AML-193 (cell line): ENCODE measurements at places on chromosomes 1 and 21.

DNA sequence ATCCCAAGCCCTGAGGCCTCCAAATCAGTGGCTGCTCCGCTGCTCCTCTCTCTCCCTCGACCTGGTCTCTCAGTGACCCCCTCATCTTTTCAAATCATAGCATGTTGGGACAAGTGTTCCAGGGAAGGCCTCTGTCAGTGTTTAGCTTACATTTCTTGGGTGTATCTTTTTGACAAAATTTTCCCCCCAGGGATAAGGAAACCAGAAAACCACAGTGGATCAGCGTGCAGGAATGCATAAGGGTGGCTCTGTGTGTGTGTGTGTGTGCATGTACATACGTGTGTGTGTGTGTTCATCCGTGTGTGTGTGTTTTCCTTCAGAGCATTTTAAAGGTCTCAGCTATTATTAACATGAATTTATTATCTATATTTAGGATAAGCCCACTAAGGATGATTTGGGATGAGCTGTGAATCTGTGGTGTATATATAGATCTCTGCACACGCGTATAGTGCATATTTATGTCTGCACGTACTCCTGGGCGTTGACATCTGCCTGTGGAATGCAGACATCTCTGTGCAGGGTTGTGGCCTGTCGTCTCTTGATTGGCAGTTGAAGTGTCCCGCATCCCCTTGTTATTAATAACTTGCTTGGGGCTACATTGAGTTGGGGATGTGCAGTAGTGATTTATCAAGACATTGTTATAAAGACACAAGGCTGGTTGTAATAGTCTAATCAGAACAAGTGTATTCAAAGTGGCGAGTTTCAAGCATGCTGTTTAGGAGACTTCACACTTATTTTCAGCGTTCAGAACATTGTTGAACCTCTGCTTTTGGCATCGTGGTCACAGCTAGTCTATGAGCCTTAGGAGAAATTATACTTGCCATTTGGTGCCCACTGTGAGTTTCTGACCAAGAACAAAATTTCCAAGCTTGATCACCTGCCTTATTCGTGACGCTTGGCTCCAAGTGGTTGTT lies 55.6 kb downstream of the GALNT2 start:
- DNase-seq = no peak

GRCh38 chr1:113036639-113037321 lies 36.2 kb upstream of the LRIG2 start:
- no peak for DNase-seq

DNA sequence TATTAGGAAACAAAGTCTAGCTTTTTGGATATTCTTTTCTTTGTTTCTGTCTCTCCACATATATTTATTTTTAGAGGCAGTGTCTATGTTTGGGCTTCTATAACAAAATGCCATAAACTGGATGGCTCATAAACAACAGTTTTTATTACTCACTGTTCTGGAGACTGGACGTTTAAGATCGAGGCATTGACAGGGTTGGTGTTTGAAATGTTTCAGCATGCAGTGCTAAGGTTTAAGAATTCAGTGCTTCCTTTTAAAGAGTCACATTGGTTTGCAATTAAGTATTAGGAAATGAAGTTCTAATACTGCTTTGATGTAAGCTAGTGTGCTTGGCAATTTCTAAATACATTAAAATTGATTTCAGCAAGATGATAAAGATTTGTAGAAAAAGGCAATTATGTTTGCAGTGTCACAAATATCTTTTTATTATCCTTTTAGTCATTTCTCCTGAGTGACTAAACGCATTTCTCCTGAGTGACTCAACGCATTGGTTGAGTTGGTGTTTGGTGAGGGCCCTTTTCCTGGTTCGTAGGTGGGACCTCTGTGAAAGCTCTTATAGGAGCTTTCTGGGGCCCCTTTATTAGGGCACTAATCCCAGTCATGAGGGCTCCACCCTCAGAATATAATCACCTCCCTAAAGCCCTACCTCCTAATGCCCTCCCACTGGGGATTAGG lies 317.0 kb downstream of the USP25 start:
- DNase-seq = no peak

DNA sequence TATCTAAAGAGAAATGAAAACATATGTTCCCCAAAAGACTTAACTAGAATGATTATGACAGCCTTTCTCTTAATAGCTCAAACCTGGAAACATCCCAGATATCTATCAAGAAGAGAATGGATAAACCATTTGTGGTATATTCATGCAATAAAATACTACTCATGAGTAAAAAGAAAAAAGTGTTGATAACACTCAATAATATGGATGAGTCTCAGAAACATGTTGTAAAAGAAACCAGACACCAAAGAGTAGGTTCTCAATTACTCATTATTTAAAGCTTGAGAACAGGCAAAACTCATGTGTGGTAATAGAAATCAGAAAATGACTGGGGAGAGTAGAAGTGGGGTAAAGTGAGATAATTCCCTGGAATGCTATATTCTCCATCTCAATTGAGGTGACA lies 154.1 kb downstream of the PHTF1 start:
- no peak for DNase-seq

DNA sequence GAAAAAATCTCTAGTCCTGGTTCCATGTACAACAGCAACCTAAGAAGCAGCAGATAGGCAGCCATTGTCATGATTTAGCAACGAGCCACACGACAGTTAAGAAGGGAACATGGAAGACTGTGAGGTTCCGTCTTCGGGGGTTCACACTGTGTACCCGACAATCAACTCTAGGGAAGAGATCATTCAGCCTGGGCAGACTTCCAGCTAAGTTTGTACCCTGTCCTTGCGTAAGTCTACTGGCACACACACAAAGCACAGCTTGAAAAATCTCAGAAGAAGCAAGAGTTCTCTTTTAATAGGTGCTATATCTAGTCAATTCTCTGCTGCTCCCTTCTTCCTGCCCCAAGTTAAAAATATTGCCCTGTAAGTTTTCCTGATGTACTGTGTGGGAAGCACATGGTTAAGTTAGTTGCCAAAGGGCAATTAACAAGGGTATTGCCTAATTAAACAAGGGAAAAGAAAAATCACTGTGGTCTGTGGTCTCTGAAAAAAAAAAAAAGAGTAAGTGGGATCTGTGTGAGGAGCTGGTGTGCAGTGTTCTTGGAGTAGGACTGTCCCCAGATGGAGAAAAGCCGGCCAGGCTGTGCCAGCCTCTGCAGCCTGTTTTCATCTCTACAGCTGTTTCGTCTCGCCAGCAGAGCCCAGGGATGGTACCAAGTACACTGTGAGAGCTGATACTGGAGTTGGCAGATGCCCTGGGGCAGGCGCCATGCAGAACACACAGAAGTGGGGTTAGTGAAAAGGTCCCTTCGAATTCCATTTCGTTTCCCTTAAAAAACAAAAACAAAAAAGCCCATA lies 6.4 kb upstream of the MYBPHL start:
- DNase-seq = peak; percentile 64

DNA sequence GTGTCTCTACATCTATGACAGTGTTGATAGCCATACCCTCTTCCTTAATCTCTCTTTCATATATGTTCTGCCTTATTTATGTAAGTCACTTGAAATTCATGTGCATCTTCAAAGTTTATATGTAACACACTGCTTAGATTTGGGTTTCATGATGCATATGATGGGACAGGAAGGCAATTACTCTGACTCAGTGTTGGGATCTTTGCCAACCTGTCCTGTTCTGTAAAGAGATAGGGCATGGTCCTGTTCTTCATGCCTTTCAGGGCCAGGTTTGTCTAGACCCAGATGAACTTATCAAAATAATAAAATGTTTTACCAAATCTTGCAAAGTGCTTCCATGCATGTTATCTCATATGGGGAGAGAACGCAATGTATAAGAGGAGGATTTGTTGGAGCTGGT lies 69.5 kb downstream of the TMPRSS15 start:
- DNase-seq = no peak

- no peak for DNase-seq
Measured at GRCh38 chr21:39082656-39083376, 100.4 kb downstream of the PSMG1 start.

DNA sequence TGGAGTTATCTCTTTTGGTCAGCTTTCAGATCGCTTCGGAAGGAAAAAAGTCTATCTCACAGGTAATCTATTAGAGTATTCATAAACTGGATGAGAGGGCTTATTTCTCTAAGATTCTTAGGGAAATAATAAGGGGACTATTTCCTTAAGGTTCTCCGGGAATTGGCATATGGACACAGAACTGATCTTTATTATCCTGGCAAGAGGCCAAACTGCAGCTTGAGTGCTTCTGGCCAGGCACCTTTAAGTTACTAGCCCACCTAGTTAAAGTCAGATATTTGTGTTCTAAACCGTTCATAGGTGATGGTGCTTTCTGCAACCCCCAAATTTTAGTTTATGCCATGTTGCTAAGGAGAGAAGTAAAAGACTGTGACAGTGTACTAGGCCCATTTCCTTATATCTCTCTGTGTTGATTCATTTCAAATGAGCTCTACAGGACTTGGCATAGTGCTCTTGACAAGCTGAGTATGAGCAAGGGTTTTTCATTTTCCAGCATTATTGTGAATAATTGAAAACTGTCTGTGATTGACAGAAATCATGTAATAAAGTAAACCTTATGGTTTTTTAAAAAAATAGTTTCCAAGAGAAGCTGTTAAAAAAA lies 43.4 kb downstream of the SLC22A15 start:
- DNase-seq = no peak

GRCh38 chr1:203569490-203570318 lies 56.9 kb upstream of the ATP2B4 start:
- no peak for DNase-seq

DNA sequence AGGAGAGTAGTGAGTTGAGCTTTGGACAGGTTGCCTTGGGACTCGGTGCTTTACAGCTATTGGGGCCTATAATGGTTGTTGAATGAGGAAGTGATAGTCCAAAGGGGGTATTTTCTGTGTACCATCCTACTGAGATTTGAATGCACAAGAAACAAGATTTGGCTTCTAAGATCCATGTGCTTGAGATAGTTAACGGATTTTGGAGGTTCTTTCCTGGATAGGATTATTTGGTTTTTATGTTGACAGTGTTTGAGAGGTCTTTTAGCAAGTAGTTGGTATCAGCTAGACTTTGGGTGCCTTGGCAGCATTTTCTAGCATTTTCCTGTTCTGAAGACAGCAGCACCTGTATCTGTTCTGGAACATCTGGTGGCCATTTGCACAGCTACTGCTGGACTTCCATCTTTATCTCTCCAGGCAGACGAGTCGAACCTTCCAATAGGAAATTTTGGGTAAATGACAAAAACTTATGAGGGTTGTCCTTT lies 3.6 kb upstream of the SCAF4 start:
- DNase-seq = no peak

DNA sequence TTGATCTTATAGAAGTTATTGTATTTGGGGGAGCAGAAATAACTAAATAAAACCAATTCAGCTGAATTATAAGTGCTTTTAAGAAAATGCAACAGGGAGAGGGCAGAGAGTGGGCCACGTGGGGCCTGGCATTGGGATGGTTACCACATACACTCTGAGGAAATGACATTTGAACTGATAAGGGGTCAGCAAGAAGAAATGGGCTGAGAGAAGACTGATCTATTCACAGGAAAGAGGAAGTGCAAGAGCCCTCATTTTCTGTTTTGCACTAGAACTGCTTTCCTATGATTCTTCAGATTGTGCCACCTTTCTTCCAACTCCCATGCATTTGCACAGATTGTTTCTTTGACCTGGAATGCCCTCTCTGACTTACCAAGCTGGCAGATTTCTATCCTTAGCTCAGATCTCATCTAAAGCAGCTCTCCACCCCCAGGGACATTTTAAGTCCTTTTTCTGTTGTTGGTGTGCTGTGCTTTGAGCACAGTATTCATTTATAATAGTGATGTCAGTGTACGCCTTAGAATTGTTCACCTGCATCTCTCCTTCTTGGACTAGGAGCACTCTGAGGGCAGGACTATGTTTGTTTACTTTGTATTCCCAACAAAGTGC lies 115.9 kb downstream of the FGGY start:
- peak; percentile 48 for DNase-seq

DNA sequence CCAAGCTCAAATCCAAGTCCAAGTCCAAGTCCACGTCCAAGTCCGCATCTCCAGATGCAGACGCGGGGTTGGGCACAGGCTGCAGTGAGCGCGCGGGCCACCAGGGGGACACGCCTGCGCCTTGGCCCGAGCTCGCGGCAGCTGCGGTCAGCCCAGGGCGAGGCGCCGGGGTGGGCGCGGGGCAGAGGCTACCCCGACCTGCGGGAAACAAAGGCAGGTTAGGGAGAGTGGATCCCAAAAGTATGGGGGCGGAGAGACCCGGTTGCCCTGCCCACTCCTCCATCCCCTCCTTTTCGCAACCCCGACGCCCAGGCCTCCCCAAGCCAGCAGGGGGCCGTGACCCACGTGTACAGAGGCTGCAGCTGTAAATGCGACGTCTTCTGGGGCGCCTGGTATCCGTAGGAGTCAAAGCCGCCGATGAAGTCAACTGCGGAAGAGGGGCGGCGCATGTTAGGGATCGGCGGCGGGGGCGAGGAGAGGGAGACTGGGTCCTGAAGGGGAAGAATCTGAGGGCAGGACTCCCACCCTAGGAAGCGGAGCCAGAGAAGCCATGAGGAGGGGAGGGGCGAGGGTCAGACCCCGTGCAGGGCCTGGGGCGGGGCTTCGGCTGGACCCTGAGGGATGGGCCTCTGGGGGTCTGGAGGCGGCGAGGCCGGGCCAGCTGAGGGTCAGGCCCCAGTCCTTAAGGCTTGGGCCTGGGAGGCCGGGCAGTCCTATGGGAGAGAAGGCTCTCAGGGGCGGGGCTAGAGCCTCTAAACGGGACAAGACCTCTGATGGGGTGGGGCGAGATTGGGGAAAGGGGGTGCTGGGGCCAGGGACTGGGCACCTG lies 58.0 kb downstream of the NKAIN1 start:
- DNase-seq = no peak

DNA sequence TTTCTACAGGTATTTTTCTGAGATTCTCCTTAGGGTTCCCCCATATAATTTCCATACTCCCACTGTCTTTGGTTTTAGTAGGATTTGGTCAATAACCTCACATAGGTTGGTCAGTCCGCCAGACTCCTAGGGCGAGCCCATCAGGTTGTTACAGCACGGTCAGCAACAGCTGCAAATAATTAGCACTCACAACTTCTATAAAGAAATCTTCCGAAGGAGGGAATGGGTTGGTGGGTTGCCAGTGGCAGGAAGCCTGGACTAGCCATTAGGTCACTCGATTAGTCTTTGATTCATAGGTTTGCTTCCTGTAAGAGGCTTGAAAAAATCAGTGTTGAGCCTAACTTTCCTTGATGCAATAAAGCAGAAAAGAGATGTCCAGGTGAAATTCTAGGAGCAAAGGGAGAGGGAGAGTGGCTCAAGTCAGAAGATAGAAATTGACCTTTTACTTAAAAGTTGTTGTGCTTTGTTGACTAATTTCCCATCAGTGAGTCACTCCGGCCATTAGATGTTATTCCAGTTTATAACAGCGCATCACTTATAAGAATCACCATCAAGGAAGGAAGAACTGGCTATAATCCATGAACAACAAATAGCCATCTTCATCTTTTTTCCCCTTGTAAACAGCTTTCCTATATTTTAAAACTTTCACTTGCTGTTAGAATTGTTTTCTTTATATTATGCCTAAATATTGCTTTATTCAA lies 88.3 kb downstream of the TPR start:
- DNase-seq = no peak
